CD4-positive, alpha-beta T cell (primary cell): ENCODE measurements at places on chromosomes 11 and 22. TPM values are rescaled to one million over a fixed set of nuclear protein-coding genes. Genes with fewer than 3 reads are reported as not detected.

OR2AG2 gene
- total RNA-seq: not detected

DUSP8 gene
- total RNA-seq: 83.9 TPM

PIH1D2 gene
- not detected for total RNA-seq

HTR3A gene
- total RNA-seq: not detected

SYNGR1 gene
- total RNA-seq: 0.44 TPM

ESRRA gene
- total RNA-seq: 10.9 TPM

PTPRCAP gene
- total RNA-seq: 129 TPM

TTC36 gene
- 0.30 TPM for total RNA-seq

MPZL3 gene
- 29.0 TPM for total RNA-seq

RBFOX2 gene
- 1.9 TPM for total RNA-seq

SCUBE2 gene
- total RNA-seq: 0.17 TPM

GAB4 gene
- not detected for total RNA-seq

DBX1 gene
- total RNA-seq: 0.17 TPM

OR5D13 gene
- total RNA-seq: not detected

SMTNL1 gene
- total RNA-seq: not detected

TRIM51 gene
- total RNA-seq: not detected

COMMD9 gene
- 33.6 TPM for total RNA-seq

MYOD1 gene
- total RNA-seq: not detected

TMPRSS13 gene
- 1.4 TPM for total RNA-seq

PRDX5 gene
- total RNA-seq: 33.1 TPM
